ENCODE measurements at places on chromosomes 7 and 10.

- no peak for DNase-seq
Measured at GRCh38 chr7:11256501-11256900, 282.8 kb downstream of the PHF14 start.

GRCh38 chr7:155387066-155387620 is 70.8 kb upstream of the EN2 start:
- DNase-seq: no peak

GRCh38 chr7:151003572-151003971 is 12.8 kb downstream of the NOS3 start:
- no peak for DNase-seq

DNA sequence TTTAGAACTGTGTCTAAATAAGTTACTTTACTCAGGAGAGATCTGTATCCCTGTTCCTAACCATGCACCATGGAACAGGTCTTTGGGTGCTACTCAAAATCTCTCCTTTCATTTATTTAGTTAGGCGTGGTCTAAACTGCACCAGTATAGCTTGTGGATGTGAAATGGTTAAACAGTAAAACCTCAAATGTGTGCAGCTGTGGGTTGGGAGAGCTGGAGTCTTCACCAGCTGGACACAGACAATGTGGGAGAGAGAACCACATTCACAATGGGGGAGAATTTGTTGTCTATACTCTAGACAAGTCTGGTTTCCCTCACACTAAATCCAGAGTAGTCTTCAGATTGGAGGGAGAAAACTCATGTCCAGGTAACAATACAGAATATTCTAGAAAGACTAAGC is 31.2 kb upstream of the IKZF1 start:
- no peak for DNase-seq

GRCh38 chr7:106447318-106447847 is 162.6 kb upstream of the NAMPT start:
- no peak for DNase-seq

- DNase-seq: no peak
Measured at GRCh38 chr7:154858836-154859537, 143.9 kb downstream of the PAXIP1 start.

- no peak for DNase-seq
Measured at GRCh38 chr10:92291616-92291865, 574 bp downstream of the MARCHF5 start.

GRCh38 chr7:98569691-98570337 is 47.3 kb upstream of the NPTX2 start:
- DNase-seq: no peak

DNA sequence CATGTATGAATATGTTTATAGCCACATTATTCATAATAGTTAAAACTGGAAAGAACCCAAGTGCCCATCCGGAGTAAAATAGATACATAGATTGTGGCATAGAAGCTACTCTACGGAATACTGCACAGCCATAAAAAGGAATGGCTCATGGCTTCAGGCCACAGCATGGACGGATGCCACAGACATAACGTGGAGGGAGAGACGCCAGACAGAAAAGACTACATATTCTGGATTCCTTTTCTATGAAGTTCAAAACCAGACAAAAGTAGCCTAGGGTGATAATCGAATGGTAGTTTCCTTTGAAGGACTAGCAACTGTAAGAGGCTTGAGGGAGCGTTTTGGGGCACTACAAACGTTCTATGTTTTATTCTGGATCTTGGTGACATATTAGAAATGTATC is 58.9 kb upstream of the FOXI2 start:
- DNase-seq: no peak

- no peak for DNase-seq
Measured at GRCh38 chr10:84204122-84204521, 9.8 kb downstream of the CDHR1 start.

DNA sequence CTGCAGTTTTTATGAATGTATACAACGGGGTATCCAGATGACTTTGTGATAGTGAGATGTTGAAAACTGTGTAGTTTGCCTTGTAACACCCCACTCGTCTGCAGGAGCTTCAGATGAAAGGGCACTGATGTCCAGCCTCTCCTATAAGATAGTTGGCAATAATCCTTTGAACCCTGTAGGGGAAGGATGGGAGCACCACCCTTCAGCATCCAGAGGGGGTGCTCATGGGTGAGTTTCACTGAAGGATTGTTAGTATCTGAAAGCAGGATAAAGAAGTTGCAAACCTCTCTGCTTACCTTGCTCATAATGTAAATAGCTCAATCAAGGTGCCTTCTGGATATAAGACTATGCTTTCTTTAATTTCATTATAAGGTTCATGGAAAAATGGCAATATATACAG is 201.5 kb downstream of the TMEM178B start:
- DNase-seq: no peak

DNA sequence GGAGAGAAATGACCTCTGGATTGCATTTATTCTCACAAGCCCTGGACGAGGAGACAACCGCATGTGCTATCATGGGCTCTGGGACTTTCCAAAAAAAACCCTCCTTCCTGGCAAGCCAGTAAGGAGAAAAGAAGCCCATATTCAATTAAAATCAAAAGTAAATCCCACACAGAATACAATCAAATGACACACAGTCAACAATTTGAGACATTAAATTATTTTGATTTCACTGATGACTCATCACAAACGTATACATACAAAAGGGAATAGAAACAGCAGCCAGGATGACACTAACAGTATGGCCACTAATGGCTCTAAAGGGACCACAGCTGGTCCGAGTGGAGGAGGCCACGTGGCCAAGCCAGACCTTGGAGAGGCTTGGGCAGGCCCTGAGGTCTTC is 24.9 kb downstream of the LRRC20 start:
- DNase-seq: no peak

- no peak for DNase-seq
Measured at GRCh38 chr7:40711706-40712105, 576.9 kb downstream of the SUGCT start.

- no peak for DNase-seq
Measured at GRCh38 chr7:86908948-86909347, 150.5 kb downstream of the ELAPOR2 start.

GRCh38 chr10:69045441-69046300 is 42.2 kb upstream of the SRGN start:
- no peak for DNase-seq

GRCh38 chr7:19146699-19147098 is 1.5 kb upstream of the FERD3L start:
- DNase-seq: no peak

DNA sequence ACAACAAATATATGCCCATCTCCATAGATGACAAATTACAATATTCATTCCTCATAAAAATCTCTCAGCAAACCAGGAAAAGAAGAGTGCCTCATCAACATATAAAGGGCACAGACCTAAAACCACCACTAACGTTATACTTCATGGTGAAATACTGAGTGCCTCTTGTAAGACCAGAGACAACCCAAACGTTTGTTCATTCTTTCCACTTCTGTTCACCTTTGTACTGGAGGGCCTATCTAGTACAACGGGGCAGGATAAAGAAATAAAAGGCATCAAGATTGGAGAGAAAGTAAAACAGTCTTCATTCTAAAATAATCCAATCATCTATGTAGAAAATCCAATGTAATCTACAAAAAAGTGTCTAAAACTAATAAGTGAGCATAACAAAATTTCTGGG is 79.1 kb downstream of the LARP4B start:
- no peak for DNase-seq

All from SK-N-DZ (cell line).